Stimulated activated CD4-positive, alpha-beta T cell treated with anti-CD3 and anti-CD28 coated beads, Interleukin-1b, Interleukin-23, amount 100 ng/mL, for 1 hour (primary cell): ENCODE measurements at places on chromosomes 5 and 9.

- DNase-seq: no peak
These were observed 42.7 kb upstream of the NFIB start for GRCh38 chr9:14356351-14357265.

- DNase-seq: no peak
These were observed 88.4 kb upstream of the SH3PXD2B start for GRCh38 chr5:172542651-172543131.

DNA sequence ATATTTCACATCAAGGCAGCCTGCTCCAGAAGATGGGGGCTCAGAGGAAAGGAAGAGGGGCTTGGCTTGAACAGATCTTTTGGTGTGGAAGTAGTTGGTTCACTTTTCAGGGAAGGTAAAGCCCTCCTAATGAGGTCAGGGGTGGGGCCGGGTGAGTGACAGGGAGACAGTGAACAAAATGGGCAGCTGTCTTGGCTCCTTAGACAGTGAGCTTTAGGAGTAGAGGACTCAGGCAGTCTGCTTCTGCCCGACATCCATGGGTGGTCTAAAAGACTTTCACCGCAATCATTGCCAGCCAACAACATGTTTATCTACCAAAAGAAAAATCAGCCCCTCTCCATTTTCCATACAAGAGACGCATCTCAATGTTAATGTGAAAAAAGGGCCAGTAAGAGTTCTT, 241.0 kb downstream of the EBF1 start:
- DNase-seq: no peak

DNA sequence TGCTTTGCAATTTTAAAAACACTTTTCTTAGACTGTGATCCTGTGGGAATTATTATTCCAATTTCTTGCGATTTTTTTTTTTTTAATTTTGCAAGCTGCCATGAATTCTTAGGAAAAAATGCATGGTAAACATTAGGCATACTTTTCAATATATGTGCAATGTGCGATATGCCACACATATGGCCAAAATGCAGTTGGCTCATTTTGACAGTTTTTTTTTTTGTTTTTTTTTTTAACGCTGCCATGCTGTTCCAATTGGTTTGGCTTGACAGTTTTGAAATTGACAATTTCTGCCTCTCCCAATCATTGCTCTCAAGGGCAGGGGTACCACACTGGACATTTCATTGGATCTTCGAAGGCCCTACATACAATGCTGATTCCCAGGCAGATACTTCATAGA, 36.4 kb downstream of the DAPK1 start:
- DNase-seq: no peak

DNA sequence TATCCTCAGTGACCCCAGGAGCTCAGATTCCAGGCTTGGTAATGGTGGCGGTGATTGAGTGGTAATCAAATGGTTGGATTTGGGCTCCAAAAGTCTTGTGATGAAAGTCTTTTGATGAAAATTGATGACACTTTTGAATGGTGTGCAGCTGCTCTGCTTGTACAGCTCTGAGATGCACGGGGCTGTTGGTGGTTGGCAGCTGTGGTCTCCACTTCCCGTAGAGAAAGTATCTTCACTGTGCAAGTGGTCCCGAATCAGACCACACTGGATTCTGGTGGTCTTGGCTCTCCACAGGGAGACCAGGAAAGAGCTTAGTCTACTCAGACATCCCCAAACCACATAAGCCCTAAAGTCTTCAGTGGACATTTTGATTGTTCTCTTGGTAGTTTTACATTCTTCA, 96.6 kb downstream of the MARCHF11 start:
- DNase-seq: no peak

GRCh38 chr5:56110646-56111403, 116.1 kb upstream of the IL6ST start:
- no peak for DNase-seq

DNA sequence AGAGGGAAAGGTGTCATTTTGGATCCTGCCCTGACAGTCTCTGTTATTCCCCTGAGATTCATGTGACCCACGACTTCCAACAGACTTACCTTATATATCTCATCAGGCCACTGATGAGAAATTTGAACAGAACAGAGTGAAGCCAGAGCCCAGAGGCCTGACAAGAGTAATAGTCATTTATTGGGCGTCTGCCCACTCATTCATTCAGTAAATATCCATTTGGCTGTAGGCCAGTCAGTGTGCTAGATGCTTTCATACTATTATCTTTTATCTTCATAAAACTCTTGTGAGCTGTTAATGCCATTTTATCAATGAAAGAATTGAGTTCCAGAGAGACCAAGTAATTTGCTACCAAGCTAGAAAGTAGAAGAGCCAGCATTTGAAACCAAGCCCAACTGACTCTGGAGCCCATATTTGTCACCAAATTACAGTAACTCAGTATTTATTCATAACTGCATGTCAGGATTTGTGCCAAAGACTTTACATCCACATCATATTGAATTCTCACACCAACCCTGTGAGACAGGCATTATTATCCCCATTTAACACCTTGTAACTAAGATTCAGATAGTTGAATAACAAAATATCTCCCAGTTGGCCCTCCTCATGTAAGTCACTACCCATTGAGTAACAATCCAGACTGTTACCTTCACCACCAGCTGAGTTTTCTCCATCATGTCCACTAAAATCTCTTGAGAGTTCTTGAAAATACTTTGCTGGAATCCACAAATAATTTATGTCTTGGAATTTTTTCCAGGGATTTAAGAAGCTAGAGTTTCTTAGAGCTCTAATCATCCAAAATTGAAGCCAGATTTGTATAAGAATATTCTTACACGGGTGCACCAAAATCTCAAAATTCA, 2.5 kb downstream of the PTPDC1 start:
- DNase-seq: no peak

DNA sequence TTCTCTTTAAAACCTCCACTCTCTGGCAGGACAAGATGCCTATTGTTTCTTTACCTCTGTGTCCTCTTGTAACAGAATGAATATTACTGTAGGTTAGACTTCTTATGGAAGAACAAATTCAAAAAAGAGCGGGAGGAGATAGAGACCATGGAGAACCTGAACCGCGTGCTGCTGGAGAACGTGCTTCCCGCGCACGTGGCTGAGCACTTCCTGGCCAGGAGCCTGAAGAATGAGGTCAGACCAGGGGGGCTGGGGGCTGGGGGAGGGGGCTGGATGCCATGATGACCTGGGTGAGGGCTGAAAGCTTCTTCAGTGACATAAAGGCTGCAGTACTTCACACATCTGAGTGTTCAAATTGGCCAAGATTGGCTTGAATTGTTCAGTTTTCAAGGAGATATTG, 61.4 kb downstream of the CFAP90 start:
- no peak for DNase-seq

DNA sequence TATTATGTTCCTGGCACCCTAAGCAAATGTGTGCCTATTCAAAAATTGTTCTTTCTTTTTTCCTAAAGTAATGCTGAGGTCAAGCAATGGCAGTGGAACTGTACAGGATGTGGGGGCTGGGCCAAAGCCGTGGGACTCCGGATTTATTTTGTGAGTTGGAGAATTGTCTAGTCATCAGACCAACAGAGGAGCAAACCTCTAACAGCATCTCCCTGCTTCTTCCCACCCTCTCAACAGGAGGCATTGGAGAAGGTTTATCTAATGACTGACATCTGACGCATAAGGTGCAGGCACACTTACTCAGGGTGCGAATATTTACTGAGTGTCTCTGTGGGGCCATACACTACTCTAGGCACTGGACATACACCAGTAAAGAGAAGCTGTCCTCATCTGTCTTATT, 38.6 kb downstream of the MARCHF11 start:
- DNase-seq: no peak

DNA sequence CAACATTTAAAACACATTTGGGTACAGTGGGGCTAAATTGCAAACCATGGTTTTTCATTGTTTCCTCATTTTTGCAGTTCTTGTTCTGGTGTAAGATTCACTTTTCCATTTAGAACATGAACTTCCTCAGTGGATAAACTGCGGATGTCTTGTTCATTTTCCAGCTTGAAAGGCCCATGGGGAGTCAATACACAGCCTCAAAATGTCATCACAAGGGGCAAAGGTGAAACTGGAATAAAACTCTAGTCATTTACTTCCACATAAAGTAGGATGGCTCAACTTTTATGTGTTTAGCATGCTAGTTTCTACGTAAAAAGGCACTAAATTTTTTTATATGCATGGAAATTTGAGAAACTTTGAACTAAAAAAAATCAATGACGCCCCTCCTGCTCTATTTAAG, 718.8 kb downstream of the TLR4 start:
- DNase-seq: no peak

DNA sequence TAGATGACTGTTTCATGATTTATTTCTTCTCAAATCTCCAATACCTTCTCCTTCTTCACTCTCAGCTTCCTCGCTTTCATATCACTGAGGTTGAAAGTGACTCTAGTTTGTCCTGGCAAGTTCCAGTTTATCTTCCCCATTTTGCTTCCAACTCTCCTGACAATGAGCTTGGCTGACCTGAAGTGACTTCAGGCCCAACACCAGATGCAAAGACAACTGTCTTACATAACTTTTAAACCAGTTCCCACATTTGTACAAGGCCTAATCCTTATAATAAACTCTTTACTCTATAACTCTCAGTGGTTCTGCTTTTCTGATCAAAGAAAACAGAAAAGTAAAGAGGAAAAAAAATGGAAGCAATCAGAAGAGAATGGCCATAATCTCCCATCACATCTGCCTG, 22.0 kb downstream of the GNG10 start:
- no peak for DNase-seq

- DNase-seq: no peak
These were observed 40.1 kb upstream of the TLX3 start for GRCh38 chr5:171268700-171269620.

DNA sequence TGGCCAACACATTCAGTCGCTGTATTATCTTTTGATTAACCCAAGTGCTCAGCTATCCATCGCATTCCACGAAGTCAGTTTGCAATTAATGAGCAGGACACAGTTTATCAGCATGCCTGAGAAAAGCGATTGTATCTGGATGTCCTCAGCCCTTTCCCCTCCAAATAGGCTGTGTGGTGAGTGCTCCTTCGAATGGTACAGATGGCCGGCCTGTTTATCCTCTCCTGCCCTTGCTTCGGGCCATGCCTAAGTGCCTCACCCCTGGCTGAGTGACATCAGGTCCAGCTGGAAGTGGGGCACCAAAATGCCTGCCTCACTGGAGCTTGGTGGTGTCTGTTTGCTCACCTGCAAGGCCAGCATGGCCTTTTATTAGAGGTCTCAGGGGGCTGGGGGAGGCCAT, 317.3 kb downstream of the GADD45G start:
- no peak for DNase-seq

DNA sequence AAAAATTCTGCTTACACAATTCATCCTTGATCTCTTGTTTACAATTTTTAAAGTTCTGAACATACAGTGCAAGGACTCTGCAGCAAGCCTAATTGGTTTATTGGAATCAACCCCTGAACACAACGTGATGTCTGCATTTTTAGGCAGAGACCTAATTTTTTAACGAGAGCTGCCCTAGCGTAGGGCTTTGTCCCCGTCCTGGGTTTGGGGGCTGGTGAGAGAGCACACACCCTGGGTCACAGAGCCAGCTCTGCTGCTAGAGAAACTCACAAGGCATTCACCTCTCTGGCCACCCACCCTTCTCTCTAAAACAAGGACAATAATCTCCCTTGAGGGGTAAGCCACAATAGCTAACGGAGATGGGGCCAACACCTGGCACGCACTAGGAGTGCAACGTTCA, 28.2 kb downstream of the SH3PXD2B start:
- no peak for DNase-seq

- no peak for DNase-seq
These were observed 9.3 kb upstream of the ZDHHC12 start for GRCh38 chr9:128733256-128733655.

DNA sequence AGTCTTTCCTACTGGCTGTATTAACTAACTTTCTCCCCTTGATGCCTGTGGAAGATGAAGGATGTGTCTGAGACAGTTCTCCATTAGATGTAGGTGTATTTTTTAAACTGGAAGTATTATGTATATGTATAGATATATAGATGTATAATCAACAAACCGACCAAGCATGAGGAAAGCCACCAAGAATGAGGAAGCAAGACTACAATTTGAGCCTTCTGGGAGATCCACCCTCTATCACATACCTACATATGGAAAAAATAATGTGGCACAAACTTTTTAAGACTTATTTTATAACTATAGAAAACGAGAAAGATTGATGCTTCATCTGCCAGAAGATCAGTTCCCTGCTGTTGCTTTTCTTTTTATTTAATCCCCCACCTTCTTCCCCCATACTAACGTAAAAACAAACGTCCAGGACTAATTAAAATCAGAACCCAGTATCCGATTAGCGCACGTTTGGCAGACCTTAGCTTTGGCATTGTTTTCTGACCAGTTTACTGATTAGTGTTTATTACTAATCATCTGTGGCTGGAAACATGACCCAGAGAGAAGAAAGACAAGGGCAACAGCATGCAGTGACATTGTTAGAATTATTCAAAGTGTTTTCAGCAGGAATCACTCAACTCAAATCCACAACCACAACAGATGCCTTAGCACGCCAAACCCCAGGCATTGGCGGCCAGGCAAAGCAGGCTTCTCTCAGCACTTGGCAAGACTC, 490.2 kb downstream of the EBF1 start:
- DNase-seq: no peak

GRCh38 chr9:105030285-105030684, 102.3 kb upstream of the ABCA1 start:
- DNase-seq: no peak

- DNase-seq: no peak
These were observed 110.3 kb downstream of the ASTN2 start for GRCh38 chr9:117304549-117304948.

DNA sequence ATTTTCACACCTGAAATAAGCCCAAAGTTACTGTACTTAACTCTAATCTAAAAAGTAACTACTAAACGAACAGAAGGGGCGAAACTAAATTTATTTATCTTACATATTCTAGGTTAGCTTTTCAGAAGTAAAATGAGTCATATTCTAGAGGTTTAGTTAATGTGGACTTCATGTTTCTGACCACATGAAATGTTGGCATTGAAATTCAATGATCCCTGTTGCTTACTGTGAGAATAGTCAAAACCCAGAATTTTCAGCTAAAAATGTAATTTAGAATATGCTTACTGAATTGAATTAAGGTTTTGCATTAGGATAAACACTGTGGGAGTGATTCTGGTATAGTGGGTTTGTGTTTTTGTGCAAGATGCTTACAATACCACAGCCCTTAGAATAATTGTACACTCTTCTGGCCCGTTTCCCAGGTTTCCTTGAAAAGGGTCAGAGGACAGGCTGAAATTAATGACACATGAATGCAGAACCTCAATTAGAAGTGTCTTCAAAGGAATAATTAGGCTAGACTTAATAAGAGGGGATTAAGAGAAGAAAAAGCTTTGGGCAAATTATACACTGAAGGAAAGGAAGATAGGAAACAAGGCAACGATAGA, 1.4 kb upstream of the SNX18 start:
- no peak for DNase-seq
